ENCODE measurements at places on chromosomes 2 and 18.

DNA sequence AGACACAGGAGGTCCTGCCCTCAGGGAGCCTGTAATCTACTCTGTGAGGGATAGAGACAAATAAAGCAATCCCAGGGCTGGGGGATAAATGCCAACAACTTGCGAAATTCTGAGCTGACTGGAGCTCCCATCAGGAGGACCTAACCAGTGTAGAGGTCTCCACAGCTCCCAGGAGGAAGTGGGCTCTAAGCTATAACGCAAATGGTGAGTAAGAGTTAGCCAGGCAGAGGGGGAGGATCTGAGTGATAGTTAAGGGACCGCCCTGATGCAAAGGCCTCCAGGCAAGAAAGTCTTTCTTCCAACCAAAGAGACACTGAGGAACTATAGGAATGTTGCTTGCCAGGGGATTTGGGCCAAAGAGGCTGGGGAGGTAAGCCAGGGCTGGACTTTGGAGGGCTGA lies 16.0 kb upstream of the ZNF532 start:
- no peak for DNase-seq

DNA sequence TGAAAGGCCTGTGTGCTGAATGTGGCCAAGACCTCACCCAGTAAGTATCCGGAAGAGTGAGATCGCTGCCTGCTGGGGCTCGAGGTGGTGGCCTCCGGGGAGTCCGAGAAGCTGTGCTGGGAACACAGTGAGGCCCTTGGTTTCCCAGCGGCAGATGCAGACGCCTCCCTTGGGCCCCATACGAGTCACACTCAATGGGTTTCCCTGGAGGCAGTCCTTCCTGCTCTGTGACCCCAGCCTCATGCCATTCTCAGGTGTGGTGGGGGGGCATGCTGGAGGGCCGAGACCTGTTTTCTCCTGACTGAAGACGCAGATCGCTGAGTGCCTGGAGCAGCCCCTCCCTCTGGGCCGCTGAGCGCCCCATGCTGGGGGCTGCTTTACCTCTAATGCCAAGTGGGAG lies 15.7 kb downstream of the CTDP1 start:
- no peak for DNase-seq

DNA sequence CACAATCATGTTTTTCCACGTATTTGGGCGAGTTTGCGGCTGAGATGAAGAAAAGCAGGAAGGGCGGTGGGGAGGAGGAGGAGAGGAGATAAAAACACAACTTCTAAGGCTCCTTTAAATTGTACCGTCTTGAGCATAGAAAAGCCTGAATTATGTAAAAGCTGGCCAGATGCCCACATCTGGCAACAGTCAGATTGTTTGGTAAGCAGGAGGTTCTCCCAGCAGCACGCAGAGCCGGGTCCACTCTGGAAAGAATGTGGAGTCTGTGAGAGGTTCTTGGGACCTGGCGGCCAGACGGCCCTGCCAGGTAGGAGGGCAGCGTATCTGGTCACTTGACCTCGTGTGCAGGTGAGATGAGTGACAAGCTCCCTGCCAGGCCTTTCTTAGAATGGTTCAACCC lies 215.3 kb upstream of the APCDD1 start:
- no peak for DNase-seq

DNA sequence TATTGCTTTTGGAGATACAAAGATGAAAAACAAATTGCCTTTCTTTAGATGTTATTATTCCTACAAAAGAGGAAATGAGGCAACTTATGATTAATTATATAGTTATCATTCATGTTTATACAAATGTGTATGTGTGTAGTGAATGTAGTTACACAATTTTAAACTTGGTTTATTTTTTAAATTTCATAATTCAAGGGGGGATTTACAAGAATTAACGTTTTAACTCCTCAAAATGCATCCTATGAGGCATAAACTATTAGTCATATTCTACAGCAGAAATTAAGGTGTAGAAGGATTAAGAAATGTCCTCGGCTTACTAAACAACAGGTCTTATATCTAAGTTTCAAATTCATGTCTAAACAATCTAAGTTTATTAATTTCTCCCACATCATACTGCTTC lies 1545.8 kb downstream of the LRP1B start:
- no peak for DNase-seq

GRCh38 chr2:8413589-8414135 lies 268.2 kb upstream of the ID2 start:
- no peak for DNase-seq

GRCh38 chr18:7072593-7072992 lies 45.0 kb downstream of the LAMA1 start:
- DNase-seq = no peak

- no peak for DNase-seq
These were observed 69.0 kb downstream of the REV1 start for GRCh38 chr2:99420751-99421299.

DNA sequence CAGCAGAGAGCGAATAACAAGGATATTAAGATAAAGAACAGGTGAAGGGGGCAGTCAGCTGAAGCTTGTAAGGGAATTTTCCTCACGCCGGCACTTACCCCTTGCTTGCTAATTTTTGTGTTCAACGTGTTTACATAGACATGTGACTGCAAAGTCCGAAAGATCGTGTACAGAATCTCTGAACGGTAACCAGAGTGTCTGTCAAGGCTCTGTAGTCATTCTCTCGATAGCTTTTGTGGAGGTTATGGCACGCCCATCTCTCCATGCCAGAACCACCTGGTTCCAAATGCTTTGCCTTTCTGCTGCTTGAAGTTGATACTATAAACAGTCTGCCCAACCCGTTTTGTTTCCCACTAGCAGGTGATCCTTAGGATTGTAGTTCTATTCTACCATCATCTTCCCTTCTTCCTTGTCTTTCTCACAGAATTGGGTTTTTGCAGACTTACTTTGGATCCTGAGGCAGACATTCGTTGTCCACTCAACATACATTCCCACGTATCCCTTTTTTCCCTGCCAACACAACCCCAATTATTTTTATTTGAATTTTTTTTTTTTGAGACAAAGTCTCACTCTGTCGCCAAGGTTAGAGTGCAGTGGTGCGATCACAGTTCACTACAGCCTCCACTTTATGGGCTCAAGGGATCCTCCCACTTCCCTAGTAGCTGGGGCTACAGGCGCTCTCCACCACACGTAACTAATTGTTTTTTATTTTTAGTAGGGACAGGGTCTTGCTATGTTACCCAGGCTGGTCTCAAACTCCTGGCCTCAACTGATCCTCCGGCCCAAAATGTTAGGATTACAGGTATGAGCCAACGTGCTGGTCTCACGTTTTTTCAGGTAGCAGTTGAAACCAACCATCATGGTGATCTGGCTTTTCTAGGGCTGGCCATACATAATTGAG lies 1.3 kb upstream of the USP34 start:
- DNase-seq = peak; percentile 22

- no peak for DNase-seq
These were observed 1.0 kb downstream of the CHRNG start for GRCh38 chr2:232540441-232541041.

DNA sequence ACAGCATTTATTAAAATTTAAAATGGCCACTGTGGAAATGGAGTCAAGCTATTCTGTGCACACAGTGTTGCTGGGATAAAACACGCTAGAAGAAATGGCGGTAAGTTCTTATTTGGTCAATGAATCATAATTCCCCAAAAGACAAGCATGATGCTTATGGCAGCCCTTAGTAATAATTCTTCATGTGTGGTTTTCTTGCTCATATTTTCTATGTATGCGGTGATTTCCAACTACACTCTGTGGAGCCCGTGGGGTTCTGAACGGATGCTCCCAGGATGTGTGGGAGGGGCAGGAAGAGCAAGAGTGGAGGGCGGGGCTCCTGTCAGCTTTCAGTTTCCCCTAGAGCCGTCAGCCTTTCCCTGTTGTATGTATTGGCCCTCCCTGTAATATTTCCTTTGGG lies 91.7 kb upstream of the RMDN2 start:
- peak; percentile 55 for DNase-seq

- no peak for DNase-seq
These were observed 56.9 kb downstream of the CTIF start for GRCh38 chr18:48595703-48596218.

GRCh38 chr18:9364242-9364641 lies 29.7 kb downstream of the TWSG1 start:
- DNase-seq = no peak

GRCh38 chr2:108776475-108776874 lies 10.1 kb upstream of the CCDC138 start:
- no peak for DNase-seq

- no peak for DNase-seq
These were observed 37.4 kb downstream of the NCKAP1 start for GRCh38 chr2:183000846-183001245.

GRCh38 chr18:34153711-34154110 lies 71.0 kb downstream of the NOL4 start:
- no peak for DNase-seq

GRCh38 chr2:72104821-72105588 lies 42.7 kb downstream of the CYP26B1 start:
- DNase-seq = no peak

- peak; percentile 47 for DNase-seq
These were observed 3.6 kb upstream of the D2HGDH start for GRCh38 chr2:241730671-241731293.

- DNase-seq = no peak
These were observed 2.1 kb downstream of the KIDINS220 start for GRCh38 chr2:8835279-8835678.

GRCh38 chr18:50582500-50582899 lies 22.6 kb downstream of the MAPK4 start:
- DNase-seq = no peak

DNA sequence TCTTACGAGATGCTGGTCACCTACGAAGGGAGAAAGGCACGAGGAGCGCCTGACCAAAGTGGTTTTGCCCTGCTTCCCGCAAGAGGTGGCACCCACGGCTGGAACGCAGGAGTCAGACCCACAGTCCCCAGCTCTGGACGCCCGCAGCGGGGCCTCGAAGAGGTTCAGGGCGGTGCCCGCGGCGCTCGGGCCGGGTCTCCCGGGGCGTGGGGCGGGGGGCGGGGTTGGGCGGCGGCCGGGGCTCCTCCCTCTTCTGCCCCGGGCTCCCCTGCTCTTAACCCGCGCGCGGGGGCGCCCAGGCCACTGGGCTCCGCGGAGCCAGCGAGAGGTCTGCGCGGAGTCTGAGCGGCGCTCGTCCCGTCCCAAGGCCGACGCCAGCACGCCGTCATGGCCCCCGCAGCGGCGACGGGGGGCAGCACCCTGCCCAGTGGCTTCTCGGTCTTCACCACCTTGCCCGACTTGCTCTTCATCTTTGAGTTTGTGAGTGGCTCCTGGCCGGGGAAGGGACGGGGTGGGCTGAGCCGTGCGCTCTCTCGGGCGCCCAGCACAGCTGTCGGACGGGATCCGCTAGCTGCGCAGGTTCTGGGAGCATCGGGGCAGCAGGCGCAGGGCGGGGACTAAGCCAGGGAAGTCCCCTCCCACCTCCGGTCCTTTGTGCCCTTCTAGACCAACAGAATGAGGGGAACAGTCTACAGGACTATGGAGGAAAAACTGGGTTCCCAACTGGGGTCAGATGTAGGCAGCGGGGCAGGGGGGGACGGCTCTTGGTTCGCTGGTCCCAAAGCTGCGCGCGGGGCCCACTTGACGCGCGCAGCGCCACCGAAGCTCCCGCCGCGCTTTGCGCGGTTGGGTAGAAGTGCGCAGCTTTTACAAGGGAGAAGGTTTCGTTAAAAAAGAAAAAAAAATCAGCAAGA lies at the start of gene MAL:
Gene MAL, plus strand, starts transcription at position 303 of the 914 bp plus-strand sequence. Its CDS starts 85 bp downstream, at position 388.
- DNase-seq = peak; percentile 73

DNA sequence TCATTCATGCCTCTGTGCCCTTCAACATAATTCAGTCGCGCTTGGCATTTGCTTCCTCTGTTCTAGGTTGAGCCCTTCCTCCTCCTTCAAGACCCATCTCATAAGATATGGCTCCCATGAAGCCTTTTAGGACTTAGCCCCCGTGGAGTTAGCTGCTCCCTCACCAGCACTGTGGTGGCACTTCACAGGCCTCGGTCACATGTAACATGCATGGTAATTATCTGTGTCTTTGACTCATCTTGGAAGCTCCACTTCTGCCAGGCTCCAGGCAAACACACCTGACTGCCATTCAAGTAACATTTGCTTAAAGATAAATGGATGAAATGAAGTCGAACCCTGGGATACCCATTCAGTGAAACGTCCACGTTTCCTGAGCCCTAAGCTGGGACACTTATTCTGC lies 484.7 kb downstream of the EIPR1 start:
- DNase-seq = no peak

DNA sequence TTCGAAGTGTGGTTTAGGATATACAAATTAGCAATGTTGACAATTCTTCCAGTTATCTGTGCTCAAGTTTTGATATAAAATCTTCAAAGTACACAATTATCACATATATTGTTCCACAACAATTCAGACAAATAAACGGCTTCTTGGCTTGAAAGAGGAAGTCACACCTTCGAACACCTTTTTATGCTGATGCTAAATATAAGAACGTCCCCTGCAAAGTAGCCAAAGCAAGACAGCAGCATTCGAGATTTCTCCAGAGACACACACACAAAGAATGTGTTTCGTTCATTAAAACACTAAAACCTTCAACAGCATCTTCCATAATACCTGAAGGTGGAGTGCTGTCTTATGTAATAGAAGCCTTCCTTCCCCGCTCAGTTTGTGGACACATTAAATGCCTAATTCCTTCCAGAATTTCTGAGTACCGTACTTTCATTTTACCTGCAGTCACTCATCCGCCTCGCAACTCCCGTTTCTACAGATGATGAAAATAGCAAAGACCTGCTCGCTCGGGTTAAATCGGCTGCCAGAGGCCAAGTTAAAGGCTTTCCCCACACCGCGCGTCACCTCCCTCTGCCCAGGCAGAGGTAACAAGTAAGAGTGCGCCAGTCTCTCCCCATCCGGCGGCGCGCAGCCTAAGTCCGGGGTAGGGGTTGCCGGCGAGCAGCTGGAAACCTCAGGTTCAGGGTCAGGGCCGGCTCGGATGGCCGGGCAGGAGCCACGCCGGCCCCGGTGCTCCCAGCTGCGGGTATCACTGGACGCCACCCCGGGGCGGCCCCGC lies 847 bp downstream of the SERPINE2 start:
- DNase-seq = peak; percentile 67

DNA sequence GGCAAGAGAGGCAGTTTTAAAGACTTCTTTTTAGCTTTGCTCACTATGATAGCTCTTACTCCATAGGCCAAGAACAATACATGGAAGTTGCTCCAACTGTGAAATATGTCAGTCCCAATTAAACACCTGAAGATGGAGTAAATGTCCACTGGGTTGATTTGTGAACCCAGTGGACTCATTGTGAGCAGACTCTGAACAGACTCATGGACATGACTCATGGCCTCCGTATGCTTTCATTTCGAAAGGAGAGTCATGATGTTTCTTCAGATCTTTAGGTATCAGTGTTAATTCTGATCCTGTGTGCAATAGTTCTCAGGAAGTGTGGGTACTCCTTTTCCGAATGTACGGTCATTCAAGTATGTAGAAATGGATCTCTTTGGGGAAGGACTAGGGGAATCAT lies 5.4 kb upstream of the CWC22 start:
- DNase-seq = no peak

DNA sequence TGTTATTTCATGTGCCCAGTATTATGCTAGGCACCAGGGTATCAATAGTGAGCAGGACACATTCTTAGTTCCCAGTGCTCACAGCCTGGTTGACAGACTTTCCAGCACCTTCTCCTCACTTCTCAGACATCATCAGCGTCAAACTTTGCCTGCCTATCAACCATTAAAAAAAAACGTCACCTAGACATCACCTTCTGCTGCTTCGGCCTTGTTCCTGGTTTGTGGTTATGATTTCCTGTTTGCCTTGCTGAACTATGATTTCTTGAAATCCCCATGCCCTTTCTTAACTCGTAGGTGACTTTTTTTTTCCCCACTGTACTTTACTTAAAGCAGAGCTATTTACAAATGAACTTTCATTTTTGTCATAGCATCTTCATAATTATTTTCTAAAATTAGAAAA lies 60.4 kb upstream of the NABP1 start:
- peak; percentile 44 for DNase-seq

Data from activated CD4-positive, alpha-beta T cell treated with anti-CD3 and anti-CD28 coated beads for 48 hours (primary cell).